ENCODE measurements at places on chromosomes 6 and 20.

DNA sequence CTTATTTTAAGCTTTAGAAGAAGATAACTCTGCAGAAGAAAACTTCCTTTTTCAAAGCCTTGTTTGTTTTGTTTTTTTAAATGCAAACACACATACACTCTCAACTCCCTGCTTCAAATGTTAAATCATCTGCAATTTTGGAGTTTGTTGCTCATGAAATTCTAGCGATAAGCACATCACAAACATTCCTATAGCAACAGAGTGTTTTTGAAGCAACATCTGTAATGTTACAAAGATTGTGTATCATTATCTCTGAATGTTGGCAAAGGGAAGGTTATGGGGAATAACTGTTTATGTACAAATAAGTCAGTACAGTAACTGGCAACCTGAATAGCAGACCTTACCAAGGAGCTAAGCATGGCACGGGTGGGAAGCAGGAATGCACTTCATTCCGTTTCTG is 84.8 kb upstream of the MRPS10 start:
- DNase-seq, result no peak

DNA sequence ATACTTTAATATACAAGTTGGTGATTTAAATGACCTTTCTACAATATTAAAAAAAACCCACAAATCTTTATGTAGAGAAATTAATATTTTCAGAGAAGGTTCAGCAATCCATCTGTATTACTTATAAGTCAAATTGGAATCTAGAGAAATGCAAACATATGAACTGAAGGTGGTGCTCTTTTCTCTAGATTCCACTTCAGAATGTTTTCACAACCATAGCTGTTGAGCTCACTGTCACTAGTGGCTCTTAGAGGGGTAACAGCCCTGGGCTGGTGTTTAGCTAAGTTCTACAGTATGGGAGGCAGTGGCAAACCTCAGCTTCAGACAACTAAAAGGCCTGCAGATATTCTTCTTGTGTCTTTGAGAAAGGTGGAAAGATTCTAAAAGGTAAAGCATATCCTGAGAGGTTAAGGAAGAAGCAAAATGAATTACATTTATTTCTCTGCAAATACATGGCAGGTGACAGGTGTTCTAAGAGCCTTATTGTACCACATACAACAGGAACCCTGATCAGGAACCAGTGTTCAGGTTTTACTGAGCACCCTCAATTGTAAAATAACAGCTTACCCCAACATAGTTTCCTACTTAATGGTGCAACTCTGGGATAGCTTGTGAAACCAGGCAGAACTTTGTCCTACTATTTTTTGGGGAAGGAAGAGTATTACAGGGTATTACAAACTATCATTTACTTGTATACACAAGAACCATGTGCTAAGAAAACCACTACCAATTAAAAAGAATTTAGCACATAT is 56.6 kb upstream of the SAMHD1 start:
- no peak for DNase-seq

DNA sequence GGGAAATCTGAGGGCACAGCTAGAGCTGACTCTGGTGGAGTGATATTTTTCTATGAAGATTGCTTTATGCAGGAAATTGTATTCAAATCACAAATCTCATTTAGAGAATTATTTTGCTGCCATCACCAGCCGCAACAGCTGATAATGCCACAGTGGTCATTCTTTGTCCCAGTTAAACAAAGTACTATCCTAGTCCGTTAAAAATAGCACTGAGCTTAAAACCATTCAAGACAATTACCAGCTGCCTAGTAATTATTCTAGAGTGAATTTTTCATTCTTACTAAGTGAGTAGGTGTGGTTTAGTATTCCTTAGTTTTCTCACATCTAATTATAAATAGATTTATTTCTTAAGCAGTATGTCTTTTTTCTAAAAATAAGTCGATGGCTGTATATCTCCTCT is 190.5 kb downstream of the SLC35F1 start:
- no peak for DNase-seq

- no peak for DNase-seq
Observed at GRCh38 chr6:156347246-156347645, 429.9 kb upstream of the ARID1B start.

Measured in activated CD4-positive, alpha-beta T cell treated with anti-CD3 and anti-CD28 coated beads for 24 hours (primary cell).